ENCODE measurements at places on chromosomes 2 and 18.

- DNase-seq, result no peak
These were observed 107.1 kb downstream of the ABCA12 start for GRCh38 chr2:215031321-215031720.

DNA sequence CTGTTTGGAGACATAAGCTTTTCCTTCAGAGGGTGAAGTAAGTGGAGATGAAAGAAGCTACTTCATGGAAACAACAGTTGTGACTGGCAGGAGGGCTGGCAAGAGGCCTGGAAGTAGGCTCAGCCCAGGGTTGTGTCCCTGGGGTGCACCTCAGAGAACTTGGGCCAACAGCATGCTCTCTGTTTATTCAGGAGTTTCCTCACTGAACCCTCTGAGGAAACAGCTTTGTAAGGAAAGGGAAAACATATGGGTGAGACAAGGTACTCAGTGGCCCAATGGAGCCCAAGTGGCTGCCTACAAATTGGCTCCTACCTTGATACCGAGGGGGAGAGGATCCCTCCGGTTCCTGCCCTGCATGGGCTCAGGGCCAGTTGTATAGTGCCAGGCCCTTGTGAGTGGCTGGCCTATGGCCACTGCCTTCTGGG, 115.5 kb upstream of the ITGA6 start:
- DNase-seq, result no peak

DNA sequence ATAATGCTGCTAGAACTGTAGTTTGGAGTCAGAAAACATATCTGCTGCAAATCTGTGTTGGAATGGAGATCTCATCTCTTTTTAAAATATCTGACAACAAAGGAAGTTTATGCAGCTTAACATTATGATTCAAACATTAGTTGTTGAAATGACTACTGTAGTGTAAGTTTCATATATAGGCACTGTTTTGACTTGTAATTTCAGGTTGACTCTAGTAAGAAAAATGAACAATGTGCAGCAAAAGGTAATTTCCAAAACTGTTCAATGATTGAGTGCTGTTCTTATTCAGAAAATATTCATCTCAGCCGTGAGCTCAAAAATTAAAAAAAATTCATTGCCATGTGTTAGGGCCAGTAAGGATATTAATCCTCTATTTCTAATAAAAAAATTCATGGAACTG, 48.5 kb downstream of the CCDC138 start:
- DNase-seq, result no peak

DNA sequence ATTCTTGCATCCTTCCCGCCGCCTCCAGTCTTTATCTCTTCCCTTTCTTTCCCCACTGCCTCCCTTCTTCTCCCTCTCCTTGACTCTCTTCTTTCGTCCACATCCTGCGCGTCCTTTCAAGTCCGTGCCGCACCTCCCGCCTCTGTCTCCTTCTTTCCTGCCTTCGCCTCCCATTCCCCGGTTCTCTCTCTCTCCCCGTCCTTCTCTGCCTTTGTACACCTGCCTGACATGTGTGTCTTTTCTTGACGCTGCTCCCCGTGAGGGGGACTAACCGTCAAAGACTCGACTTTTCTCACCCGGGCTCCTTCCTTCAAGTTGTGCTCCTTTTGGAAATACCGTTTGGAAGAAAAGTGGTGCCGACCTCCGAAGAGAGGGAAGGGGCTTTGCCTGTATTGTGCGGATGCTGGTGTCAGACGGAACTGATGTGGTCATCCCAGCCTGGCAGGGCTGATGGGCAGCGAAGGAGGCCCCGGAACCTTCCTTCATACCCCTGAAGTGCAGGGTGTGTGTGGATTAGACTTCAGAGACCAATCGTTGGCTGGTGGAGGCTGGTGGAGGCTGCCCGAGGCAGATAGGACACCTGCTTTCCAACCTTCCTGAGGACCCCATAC, 879 bp downstream of the TMEM178A start:
- no peak for DNase-seq

GRCh38 chr2:69604836-69605235, 38.7 kb downstream of the AAK1 start:
- no peak for DNase-seq

DNA sequence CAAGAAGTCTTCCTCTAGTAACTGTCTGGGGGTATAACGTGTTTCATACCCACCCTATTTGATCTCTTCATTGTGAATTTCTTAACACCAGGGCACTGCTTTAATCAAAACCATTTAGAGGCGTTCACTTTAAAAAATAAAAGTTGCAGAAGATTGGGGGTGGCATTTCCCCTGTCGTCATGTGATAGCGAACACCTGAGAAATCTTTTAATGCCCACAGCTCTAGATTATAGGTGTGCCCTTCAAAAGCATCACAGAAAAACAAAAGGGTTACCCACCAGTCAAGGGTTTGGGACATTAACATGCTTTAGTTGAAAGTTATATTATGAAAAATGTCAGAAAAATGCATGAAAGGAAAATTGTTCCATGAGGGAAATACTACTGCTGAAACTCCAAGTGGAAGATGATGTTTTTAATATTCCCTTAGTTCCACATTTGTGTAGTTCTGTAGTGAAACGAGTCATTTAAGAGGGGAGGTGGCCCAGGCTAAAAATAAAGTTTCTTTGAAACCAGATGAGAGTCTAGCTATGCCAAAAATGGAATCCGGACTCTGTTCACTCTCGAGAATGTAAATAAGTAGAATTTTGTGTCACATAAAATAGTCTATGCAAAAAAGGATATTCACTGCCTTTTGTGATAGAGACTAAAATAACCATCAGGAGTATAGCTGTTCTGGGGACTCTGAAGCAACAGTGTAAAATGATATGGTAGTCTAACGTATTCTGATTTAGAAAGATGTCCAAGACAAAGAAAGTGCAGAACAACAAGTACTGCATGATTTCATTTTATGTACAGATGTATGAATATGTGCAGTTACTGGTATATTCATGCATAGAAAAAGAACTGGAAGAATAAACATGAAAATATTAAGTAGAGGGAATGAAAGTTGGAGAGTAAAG, 95.3 kb downstream of the TMEM247 start:
- no peak for DNase-seq

DNA sequence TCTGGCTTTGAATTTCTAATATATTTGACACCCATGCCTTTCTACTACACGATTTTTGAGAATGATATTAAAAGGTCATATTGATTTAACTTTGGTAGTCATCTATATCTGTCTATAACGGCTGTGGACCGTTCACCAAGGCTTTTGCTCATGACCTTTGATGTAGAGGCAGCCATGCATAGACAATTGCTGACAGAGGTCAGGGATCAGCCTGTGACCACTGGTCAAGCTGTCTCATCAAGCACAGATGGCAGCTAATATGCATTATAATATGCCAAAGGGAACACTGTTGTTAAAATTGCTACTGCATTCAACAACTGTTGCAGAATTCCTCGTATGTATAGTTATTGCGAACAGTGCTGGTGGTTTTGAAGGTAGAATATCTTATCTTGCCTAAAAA, 323.9 kb upstream of the DSEL start:
- no peak for DNase-seq

GRCh38 chr2:42092084-42092996, 44.5 kb downstream of the PKDCC start:
- no peak for DNase-seq

DNA sequence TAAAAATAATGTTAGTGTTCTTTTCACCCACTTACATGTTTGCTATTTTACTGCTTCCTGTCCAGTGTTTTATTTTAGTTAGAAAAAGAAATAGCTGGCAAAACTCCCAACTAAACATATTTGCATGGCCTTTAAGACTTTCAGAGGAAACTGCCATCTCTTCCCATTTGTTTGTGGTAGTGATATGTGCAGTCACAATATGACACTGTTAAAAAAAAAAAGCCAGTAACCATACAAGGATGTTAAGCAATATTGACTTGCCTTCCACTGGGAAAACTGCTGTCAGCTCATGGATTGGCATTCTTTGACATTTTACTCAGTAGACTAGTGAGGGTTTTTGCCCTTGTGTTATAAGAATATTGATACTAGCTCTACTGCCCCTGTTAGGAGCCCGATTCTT, 29.1 kb downstream of the XIRP2 start:
- DNase-seq, result no peak

GRCh38 chr2:233413559-233414272, 59.4 kb downstream of the DGKD start:
- DNase-seq, result no peak

GRCh38 chr2:46983065-46983801, 67.6 kb upstream of the MCFD2 start:
- DNase-seq, result peak; percentile 90

- peak; percentile 44 for DNase-seq
These were observed 65.0 kb downstream of the NYAP2 start for GRCh38 chr2:225464346-225465025.

- no peak for DNase-seq
These were observed 10.3 kb upstream of the SCG2 start for GRCh38 chr2:223612501-223612900.

GRCh38 chr2:28981016-28981441, at the start of gene TOGARAM2:
Gene TOGARAM2 (plus strand): TSS chr2:28981298. CDS start chr2:28994835, 13,537 bp downstream.
- DNase-seq, result no peak

DNA sequence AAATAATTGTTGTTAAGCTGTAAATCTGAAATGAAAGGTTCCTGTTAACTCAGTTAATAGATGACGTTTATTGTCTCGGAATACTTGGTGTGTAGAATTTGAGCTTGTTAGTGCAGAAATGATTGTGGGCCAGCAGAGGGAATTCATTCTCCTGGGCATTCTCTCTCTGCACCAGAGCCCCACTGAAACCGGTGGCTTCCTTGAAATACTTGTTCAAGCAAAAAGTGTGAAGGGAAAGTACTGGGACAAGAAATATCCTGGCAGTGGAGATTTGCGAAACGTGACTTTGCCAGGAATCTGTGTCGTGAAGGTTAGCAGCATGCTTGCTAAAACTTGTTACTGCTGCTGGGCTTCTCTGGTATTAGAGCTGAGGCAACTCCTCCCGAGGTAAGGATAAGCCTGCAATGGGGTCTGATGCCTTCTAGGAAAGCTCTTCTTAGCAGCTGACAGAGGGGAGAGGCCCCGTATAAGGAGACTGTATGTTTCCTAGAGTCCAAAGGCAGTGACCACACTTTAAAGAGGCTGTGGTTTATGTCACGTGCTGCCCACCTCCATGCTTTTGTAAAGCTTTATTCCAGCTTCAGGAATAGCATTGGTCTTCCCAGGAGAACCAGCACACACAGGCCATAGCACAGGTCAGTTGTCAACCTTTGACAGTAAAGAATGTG, 2.0 kb downstream of the ITGA6 start:
- no peak for DNase-seq

GRCh38 chr18:32427084-32427900, 43.4 kb downstream of the GAREM1 start:
- DNase-seq, result no peak

- DNase-seq, result no peak
These were observed 89.8 kb downstream of the FHOD3 start for GRCh38 chr18:36387310-36387709.

GRCh38 chr2:120257522-120257921, 4.9 kb downstream of the RALB start:
- DNase-seq, result peak; percentile 78

DNA sequence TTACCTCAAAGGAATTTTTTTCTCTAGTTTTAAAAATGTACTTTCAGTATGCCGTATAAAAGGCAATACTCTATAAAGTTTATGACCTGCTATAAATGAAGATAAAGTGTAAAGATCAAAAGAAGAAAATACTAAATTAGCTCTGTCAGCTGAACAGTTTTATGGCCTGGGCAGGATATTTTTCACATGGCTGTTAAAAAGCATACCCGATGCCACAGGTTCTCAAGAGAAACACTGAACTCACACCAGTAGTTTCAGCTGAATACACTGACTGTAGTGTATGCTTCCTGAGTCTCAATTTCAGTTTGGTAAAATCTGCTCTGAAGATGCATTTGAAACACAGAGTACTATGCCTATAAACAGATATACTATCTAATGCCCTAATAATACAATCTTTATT, 126.0 kb downstream of the PIGN start:
- no peak for DNase-seq

GRCh38 chr2:24659862-24660261, 133.3 kb downstream of the PTRHD1 start:
- no peak for DNase-seq

DNA sequence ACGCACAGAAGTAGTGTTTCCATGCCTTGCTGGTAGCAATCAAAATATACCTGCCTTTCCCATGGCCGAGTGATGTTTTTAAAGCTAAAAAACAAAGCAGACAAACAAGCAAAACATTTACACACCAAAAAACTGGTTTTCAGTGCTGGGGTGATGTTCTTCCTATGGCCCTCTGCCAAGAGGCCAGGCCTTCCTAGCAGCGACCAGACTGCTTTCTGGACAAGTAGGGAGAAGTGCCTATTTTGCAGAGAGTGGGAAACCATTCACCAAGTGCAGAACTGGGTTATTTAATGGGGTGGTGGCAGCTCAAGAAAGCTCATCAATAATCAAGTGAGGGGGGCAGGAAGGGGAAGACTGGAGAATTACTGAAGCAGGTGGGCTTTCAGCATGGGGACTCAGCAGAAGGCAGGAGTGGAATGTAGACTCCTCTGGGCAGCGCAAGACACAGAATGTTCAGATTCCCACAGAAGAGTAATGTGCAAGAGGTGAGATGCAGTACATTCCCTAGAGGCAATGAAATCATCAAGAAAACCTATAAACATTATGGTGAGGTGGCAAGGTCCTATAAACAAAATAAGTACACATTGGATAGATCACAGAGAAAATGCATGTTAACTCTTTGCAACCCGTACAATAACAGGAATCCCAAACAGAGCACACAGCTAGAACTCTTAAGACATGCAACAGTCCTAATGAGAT, 44.0 kb downstream of the CPO start:
- DNase-seq, result no peak

GRCh38 chr18:72470391-72470790, 73.8 kb downstream of the CBLN2 start:
- DNase-seq, result no peak

DNA sequence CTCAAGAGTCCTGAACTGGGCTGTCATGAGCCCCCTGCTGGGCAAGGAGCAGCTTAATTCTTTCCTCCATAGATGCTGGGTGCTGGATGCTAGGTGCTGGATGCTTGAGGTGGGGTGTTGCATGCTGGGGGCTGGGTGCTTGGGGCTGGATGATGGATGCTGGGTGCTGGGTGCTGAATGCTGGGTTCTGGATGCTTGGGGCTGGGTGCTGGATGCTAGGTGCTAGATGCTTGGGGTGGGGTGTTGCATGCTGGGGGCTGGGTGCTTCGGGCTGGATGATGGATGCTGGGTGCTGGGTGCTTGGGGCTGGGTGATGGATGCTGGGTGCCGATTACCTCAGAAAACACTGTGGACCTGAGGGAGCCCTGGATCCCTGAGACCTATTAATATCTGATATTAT, 837.7 kb downstream of the GALR1 start:
- no peak for DNase-seq

GRCh38 chr2:128320906-128321771, 2.5 kb upstream of the HS6ST1 start:
- DNase-seq, result no peak
